Spleen (tissue), 13 donors: ENCODE measurements at places on chromosomes 4 and X. TPM values are rescaled to one million over a fixed set of nuclear protein-coding genes. Genes with fewer than 3 reads are reported as not detected.

GRCh38 chr4:150799207-150799606 is 215.9 kb downstream of the LRBA start:
- DNase-seq, result no peak

GRCh38 chr4:123017636-123018395 is 95.4 kb upstream of the NUDT6 start:
- DNase-seq, result no peak

DNA sequence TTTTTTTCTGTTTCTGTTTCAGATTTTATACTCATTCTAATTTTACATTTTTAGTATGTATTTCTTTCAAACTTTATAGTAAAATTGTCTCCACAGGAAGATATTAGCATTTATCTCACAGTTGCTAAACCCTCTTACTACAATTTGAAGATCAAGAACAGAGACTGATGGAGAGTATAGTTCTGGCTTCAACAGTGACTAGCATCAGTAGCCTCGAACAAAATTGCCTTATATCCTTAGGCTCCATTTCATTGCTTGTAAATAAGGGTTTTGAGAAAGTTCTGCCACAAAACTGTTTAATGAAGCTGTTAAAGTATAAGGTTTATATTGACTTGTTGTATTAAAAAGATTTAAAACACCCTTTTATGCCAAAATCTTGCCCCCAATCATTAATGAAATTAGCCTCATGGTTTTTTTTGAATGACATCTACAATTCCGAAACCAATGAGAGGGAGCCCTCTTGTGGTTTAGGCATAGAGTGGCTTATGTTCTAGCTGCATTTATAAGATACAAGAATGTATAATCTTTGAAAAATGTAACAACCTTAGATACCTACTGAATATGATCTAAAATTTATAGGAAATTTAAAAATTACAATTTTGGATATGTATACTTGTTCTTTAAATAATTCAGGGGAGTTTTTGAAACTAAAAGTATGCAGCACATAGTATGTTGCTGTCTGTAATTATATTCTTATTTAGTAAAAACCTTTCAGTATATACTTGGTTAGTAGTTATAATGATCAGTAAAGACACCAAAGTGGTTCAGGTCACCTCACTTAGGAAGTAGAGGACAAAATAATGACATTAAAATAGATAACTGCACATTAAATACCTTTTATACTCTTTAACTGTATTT is 109.8 kb upstream of the HPGD start:
- no peak for DNase-seq

DNA sequence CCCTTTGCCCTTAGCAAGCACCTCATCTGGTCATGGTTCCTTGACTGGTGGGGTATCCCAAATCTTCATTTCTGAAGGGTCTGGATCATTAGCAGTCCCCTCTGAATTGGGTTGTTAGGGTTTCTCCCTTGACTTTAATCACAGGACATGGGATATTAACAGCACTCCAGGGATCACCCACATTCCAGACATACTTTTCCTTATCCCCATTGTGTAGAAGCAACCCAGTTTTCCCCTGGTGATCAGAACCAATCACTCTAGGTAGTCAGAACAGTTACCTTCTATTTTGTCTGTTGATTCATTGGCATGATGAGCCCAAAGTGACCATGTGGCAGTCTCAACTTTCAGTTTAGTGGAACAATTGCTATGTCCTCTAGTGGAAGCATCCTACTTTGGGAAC is 29.1 kb upstream of the GRSF1 start:
- DNase-seq, result no peak

- DNase-seq, result no peak
These were observed 25.2 kb downstream of the CENPC start for GRCh38 chr4:67520141-67520540.

GRCh38 chr4:41359836-41360213 is 103.1 kb downstream of the UCHL1 start:
- DNase-seq, result no peak

DNA sequence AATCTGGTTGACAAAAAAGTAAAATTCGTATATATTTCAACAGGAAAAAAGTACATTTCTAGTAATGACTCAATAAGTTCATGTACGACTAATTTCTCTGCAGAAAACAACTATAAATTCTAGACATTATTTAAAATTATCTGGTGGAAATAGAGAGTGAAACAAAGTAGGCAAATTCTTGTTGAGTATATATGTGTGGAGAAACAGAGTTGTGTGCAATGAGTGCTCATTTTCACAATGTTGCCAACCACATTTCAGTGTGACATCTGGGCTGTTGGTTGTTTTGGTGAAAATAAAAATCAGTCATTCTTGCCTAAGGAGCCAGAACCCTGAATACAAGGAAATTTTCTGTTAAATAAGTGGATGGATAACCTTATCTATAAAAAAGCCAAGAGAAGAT is 372.0 kb upstream of the NDST4 start:
- no peak for DNase-seq

DNA sequence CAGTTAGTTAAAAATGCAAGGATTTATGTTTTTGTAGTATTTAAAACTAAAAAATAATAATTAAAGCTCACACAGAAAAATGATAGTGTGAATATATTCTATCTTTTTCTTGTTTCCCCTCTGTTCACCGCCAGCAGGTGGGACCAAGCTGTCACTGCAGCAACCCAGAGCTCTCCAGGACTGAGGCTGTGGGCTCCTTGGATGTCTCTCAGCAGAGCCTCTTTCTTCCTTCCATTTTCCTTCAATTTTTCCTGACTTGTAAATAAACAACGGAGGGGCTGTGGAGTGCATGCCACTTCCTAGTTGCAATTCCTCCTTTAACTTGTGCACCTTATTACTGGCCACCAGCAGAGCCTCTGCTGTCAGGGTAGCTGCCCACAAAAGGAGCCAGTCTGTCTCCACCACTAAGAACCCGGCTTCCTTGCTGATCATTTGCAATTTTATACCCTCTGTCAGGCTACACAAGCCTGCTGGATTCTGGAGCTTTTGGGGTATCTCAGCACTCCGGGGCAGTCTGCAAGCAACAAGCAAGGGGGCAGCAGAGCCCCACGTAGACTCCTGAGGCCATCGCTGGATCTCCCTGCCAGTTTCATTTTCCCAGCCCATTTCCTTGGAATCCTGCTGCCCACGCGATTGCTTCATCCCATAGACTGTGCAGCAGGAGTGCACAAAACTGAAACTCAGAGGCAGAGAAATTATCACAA is 1467.4 kb downstream of the C4orf33 start:
- no peak for DNase-seq

The DKK2 gene
- 0.82 TPM for total RNA-seq

The TMSB15A gene
- total RNA-seq, result 3.0 TPM

The NHS gene
- total RNA-seq, result 2.2 TPM

The NXF2 gene
- not detected for total RNA-seq

The YY2 gene
- 2.7 TPM for total RNA-seq

The SH3D19 gene
- total RNA-seq, result 12.3 TPM
